ENCODE measurements at places on chromosomes 7 and 10.

DNA sequence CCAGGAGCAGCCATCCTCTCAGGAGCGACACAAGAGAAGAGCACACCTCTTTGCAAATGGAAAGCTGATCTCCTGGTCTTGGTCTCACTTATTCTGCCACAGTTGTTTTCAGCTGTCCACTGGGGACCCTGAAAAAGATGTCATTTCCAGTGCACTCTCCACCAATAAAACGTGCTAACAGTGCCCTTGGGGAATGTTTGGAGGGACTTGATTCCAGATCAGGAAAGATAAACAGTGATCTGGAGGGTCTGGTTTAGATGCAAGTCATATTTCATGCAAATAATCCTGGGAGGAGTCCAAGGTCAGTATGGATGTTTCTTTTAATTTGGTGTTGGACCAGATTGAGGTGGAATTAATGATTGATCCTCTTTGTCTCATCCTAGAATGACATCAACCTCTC lies 185.0 kb downstream of the CREB5 start:
- DNase-seq = no peak

DNA sequence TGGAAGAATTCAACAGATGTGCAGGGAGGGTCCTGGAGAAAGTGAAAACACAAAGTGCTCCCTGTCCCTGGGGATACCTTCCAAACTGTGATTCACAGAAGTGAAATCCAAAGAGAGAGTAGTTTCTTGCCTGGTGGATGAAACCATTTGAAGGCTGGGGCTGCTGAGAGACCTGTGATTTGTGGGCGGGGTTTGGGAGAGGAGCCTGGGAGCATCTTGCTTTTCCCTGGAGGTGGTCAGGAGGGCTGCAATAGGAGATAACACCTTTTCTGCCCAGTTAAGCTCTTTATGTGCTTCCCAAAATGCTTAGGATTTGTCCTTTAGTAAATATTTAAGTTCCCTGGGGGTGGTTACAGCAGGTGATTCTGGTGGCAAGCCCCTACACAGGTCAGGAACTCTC lies 105.3 kb upstream of the TPK1 start:
- no peak for DNase-seq

DNA sequence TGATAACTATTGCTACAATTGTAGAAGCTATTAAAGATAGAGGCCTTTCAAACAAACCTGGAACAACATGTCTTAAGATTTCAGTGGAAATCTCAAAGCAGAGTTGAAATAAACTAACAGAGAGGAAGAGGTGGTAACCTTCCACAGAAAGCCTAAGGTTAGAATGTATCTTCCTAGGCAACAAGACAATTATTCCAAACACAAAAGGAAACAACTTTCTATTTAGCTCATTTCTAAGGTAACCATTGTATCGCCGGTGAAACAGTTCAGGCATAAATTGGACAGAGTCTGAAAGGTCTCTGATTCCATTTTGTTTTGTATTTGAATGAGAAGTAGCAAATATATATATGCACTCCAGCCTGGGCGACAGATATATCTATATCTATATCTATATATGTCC lies 30.7 kb upstream of the HYCC1 start:
- DNase-seq = no peak

DNA sequence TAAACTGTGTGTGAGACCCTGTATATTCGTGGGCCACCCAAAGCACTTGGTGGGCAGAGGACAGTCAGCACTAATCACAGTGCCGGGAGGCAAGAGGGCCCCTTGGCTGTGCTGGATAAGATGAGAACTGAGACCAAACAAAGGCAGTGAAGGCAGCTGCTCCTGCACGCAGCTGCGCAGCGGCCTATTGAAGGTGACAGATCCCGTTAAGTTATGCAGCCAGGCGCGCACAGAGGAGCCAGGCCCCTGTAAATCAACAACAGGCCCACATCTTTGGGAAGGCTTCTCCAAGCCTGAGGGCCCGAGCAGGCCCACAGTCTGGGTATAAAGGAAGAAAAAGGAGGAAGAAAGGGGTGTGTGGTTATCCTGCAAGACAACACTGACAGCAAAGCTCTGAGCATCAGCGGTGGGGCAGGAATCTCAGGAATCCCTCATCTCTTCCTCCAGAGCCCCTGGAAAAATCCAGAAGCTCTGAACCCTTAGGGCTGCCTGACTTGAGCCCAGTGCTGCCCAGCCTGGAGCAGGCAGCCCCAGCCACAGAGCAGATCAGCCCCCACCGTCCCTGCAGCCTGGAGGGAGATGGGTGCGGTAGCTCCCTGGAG lies 154.2 kb downstream of the ARHGAP12 start:
- DNase-seq = no peak

GRCh38 chr10:102401735-102402511 lies 6.4 kb downstream of the NFKB2 start:
- no peak for DNase-seq

- DNase-seq = no peak
Measured at GRCh38 chr10:12061124-12061523, 7.6 kb upstream of the DHTKD1 start.

DNA sequence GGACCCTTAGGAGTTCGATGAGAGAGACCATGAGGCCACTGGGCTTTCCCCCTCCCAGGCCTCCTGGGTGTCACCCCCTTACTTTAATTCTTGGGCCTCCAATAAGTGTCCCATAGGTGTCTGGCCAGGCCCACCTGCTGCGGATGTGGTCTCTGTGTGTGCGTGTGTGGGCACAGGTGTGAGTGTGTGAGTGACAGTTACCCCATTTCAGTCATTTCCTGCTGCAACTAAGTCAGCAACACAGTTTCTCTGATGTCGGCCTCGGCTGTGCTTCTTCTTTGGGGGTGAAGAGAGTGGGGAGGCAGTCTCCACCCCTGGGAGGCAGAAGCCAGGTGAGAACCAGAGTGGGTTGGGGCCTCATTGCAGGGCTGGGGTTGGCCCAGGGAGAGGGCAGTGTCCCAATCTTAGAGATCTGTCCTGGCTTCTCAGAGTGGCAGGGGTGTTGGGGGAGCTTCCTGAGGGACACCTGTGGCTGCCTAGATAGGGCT lies 1.5 kb downstream of the PVRIG start:
- peak; percentile 81 for DNase-seq

GRCh38 chr7:156223935-156224832 lies 411.9 kb upstream of the SHH start:
- DNase-seq = no peak

DNA sequence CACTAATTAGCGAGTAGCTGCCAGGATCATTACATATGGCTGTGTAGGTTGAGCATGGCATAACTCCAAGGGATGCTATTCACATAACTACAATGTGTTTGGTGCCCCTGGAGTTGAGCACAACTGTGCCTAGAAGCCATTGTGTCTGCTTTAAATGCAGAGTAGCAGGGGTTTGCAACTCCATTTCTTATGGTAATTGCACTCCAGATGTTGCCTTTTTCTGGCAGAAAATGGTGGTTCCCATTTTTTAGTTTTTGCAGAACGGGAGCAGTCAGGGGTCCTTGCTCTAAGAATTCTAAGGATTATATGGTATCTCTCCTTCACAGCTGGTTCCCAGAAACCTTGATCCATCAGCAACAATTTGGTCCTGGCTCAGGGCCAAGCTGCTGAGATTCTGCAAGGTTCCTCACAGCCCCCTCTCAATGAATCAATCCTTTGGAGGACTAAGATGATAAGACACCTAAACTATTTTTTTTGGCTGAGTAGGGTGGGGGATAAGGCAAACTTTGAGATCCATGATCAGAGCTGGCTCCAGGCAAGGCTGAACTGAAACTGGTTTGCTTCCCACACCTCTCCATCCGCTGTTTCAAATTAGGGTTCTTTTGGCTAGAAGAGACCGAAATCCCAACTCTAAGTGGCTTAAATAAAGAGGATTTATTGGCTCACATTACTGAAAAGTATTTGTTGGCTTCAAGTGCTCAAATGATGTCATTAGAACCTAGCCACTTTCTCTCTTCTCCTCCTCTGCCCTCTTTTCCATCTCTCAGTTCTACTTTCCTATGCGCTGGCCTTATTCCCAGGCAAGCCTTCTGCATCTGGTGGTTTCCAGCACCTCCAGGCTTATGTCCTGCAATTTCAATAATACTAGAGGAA lies 97.5 kb upstream of the CCDC6 start:
- no peak for DNase-seq

- DNase-seq = no peak
Measured at GRCh38 chr7:48505051-48505450, 333.8 kb downstream of the ABCA13 start.

DNA sequence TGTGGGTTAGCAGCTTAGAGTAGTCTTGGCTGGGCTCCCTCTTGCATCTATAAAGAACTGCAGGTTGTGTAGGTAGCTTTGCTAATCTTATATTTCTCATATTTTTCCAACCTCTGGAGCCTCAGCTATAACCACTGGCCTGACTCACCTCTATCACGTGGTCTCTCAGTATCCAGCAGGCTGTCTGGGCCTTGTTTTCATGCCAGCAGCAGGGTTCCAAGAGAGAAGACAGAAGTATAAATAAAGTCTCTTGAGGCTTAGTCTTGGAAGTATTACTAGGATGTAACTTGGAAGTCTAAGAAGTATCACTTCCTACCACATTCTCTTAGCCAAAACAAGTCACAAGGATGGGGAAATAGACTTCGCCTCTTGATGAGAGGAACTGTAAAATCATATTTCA lies 73.3 kb downstream of the WIPF3 start:
- DNase-seq = peak; percentile 24

DNA sequence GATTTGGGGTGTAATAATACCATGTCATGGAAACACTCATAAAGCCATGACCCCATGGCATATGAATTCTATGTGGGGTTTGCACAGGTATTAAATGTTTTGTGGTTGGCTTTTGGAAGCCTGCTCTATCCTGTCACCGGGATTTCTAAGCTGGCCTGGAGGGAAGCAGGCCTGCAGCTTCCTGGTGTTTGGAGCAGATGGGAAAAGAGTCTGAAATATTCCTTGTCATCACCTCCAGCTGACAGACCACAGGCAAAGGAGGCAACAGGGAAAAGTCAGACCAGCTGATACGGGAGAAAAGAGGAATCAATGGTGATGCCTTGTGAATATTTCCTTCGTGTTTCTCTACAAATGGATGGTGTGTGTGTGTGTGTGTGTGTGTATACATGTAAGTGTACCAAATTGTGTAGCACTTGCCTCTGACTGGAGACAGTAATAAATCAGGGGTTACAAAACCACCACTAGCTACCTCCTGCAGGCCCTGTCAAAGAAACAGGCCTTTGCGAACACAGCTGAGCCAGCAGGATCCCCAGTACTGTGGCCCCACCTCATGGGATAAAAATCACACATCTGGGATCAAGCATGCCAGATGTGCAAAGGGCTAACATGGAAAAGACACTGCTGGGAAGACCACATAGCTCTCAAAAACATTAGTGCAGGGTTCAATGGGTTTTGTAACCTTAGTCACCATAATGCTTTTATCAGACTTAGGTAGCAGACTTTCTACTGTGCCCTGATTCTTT lies 120.8 kb upstream of the HPS1 start:
- no peak for DNase-seq

GRCh38 chr10:61301575-61301974 lies 151.6 kb downstream of the TMEM26 start:
- no peak for DNase-seq

DNA sequence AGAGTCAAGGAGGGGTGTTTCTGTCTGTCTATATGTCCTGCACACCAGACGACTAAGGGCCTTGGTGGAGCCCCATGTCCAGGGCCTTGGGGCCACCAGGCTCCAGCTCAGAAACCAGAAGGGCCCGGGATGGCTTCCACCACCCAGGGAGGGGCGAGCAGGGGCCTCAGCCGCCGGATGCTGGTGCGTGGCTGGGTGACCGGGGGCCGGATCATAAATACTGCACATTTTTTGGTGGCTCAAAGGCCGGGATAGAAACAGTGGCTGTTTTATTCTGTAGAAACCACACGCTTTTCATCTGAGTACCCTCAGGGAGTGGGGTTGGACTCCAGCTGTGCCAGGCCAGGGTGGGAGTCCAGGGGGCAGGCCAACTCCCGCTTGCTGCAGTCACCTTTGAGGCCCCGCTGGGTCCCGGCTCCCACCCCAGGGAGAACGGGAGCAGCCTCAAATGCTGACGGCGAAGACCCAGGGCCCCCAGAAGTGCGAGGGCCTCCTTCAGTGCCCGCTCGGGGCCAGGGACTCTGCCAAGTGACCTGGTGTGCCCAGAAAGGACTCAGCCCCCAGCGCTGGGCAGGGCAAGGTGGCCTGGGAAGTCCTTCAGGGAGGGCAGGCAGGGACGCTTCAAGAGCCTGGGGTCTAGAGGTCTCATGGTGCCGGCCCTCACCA lies 28.2 kb downstream of the PDGFA start:
- no peak for DNase-seq

GRCh38 chr10:14016011-14016536 lies 314.6 kb downstream of the FRMD4A start:
- no peak for DNase-seq

DNA sequence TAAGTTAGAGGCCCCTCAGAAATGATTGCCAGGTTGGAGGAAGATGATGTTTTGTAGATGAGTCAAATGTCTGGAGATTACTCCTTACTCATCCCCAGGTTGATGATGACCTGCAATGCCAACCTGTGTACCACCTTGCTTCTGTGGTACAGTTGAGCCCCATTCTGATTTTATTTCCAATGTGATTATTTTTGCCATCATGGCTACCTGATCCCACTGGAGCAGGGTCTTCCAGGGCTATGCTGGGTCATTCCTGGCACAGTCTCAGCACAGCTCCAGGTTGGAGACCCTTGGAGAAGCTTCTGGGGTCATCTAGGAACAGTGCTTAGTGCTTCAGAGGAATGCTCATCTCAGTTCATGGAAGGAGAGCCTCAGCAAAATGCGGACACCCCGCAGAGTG lies 34.3 kb downstream of the LRRC18 start:
- DNase-seq = no peak

- DNase-seq = no peak
Measured at GRCh38 chr10:123270221-123270620, 116.0 kb downstream of the BUB3 start.

DNA sequence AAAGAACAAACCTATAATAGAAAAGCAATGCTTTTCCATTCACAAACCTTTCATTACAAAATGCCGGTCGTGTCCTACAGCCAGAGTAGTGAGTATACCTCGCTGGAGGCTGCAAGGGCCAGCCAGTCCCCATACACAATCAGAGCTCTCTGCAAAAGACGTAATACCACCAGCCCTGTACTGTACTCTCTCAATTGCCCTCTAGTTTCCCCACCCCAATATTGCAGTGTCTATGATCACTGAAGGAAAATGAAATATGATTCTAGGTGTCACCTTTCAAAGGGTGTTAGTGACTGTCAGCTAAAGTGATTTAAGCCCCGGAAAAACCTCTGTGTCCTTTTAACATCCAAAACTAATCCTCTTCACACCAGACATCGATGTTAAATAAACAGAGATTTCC lies 24.8 kb downstream of the PLXNA4 start:
- no peak for DNase-seq

GRCh38 chr10:16646181-16647059 lies 124.7 kb upstream of the C1QL3 start:
- DNase-seq = peak; percentile 57

DNA sequence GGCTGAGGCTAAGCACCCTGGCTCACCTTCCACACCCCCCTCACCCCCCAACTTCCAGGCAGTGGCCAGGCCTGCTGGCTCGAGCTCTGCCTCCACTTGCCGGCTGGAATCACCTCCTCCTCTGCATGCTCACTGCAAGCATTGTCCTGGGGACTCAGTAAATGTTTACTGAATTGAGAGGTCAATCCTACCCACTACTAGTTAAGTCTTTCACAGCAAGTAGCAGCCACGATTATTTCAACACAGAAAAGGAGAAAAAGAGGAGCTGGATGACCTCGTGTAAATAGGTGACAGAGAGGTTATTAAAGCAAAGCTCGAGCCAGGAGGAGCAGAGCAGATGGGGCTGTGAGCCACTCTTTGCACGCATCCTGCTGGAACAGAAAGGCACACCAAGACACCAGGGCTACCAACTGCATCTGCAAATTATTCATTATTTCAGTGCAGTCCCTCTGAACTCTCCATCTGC lies 32.1 kb downstream of the HIPK2 start:
- DNase-seq = no peak

Data from activated CD8-positive, alpha-beta T cell treated with anti-CD3 and anti-CD28 coated beads for 36 hours (primary cell).